ENCODE measurements at places on chromosomes 5 and 9.
A peak's percentile ranks its signal among the peaks of the same experiment; 100 is the strongest.

DNA sequence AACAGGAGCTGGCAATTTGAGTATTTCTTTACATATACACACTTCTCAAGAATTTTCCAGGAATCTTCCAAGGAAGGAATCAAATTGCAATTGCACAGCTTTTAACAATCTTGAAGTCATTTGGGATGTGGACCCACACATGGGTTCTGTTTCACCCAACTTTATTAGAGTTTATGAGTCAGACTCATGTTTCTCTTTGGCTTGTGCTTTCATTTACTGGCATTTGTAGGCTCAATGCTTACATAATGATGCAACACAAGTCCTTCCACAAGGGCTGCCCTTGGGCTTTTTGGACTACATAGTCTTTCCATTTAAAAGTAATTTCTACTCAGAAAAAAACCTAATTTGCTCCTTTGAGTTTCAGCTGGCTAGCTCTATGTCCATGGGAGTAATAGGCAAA is 4.6 kb upstream of the CDC37L1 start:
- DNase-seq, result no peak

DNA sequence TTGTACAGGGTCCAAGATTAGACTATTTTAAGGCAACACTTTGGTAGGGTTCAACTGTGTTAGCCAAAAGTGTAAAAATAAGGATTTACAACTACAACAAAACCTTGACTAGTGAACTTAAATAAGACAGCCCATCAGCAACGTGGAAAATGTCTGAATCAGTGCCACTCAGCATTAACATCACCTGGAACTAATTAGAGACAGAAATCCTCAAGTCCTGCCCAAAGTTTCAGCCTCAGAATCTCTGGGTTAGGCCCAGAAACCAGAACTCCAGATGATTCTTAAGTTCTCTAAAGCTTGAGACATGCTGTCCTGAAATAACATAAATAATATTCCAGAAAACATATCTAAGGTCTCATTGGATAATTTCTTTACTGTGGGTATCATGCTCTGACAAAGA is 118.6 kb downstream of the SEMA6A start:
- no peak for DNase-seq

- DNase-seq, result no peak
These were observed 175.0 kb downstream of the MLLT3 start for GRCh38 chr9:20447291-20447690.

DNA sequence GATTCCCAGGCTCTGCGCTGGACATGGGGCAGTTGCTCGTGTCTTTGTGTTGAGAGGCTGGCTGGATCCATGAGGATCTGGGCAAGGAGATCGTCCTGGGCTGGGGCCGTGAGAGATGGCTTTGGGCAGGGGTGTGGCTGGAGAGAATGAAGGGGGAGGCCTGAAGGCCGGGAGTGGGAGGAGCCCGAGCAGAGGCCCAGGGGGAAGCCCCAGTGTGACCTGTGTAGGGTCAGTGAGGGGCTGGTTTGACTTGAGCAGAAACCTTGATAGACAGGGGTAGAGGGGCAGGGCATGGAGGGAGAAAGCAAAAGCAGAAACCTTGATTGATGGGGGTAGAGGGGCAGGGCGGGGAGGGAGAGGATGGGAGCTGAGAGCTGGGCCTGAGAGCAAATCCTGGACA is 54.4 kb upstream of the ASS1 start:
- DNase-seq, result no peak

DNA sequence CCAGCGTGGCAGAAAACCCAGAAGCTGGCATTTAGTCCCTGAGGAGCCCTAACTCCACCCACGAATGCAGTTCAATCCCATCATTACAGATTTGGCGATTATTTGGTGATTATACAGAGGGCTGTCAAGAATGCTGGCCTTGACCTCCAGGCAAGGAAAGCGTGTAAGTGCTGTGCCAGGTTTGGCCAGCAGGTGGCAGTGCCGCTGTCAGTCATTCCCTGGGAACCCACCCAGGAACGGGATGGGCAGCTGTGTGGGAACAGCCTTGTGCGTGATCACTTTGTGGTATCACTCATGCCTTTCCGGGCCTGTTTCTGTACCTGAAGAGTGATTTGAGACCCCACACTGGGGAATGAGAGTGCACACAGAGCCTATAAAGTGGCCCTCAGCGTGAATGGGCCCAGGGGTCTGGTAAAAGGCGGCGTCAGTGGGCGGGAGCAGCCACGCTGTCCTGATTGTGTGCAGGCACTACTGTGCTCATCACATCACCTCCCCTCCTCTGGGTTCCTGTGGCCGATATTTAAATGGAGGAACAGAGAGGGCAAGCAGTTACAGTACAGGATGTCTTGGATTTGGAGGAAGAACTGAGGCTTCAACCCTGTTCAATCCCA is 215.6 kb downstream of the ROR2 start:
- DNase-seq, result peak; percentile 53

- no peak for DNase-seq
These were observed 150.0 kb downstream of the CDC42SE2 start for GRCh38 chr5:131413605-131414559.

Measured in stimulated activated CD8-positive, alpha-beta memory T cell treated with anti-CD3 and anti-CD28 coated beads, Interleukin-7, amount 100 ng/mL, for 24 hours (primary cell).